ENCODE measurements at places on chromosomes 13 and 19.
A peak's percentile ranks its signal among the peaks of the same experiment; 100 is the strongest.

DNA sequence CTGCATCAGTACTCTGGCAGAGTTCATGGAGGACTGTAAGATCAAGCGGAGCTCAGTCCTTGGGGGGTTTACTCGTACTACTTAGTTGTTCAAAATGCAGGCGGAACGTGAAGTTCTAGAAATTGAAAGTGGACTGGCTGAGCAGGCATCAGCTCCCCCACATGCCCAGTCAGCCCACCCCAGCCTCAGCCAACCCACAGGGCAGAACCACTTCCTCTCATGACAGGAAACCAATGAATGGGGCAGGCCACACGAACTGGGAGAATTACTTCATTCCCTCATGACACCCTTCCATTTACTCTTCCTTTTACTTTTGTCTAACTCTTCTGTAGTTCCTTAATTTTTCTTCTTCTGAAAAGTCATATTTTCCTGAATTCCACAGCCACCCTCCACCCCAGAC, 71.9 kb downstream of the FLT1 start:
- DNase-seq: peak; percentile 68

GRCh38 chr13:35502456-35502855, 26.0 kb upstream of the MAB21L1 start:
- no peak for DNase-seq

DNA sequence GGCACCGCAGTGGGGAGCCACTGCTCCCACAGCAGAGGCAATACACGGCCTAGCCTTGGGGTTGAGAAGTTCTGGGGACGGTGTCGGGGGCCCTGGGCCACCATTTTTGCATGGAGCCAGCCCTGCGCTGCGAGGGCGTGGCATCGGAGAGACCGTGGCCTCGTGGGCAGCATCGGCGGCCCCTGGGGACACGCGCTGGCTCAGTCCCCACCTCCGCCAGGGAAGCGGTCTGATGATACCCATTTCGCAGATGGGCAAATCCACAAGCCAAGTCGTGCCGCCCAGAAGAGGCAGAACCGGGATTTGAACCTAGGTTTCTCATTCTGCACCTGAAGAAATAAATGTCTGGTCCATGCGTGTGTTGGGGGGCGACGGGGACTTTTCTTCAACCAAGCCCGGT, 1.2 kb upstream of the UPK1A start:
- no peak for DNase-seq

GRCh38 chr19:45677351-45678230, 9.6 kb downstream of the GIPR start:
- DNase-seq: peak; percentile 43

GRCh38 chr13:101785858-101786257, 333.4 kb downstream of the ITGBL1 start:
- no peak for DNase-seq

- DNase-seq: peak; percentile 79
Observed at GRCh38 chr13:44287958-44288357, 85.7 kb upstream of the SERP2 start.

- DNase-seq: no peak
Observed at GRCh38 chr19:55112246-55112776, 5.1 kb downstream of the PPP1R12C start.

DNA sequence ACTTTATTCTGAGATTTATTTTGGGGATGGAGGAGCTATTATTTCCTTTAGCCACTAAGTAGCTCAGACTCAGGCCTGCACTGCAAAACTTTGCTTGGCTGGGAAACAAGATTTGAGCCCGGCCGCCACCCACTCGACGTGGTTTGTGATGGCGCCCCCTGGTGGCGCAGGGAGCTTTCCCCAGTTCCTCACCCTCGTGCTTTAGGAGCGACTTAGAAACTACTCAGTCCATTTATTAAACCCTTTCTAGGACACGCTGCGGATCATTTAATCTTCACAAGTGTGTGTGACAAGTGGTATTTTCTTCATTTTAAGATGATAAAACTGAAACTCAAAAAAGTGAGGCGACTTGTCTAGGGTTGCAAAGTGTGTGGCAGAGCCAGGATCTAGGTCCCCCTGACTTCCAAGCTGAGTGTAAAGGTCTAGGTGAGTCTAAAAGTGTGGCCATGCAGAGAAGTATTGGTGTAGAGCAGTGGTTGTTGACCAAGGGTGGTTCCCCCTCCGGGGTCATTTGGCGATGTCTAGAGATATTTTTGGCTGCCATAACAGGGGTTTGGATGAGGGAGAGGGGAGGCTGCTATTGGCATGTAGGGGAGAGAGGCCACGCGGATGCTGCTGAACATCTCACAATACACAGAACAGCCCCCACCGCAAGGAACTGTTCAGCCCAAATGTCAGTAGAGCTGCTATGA, 2.2 kb downstream of the CXCL17 start:
- peak; percentile 57 for DNase-seq

GRCh38 chr19:51710163-51710562, 13.6 kb downstream of the HAS1 start:
- no peak for DNase-seq

- DNase-seq: no peak
Observed at GRCh38 chr19:49921871-49922795, 6.9 kb upstream of the ATF5 start.

DNA sequence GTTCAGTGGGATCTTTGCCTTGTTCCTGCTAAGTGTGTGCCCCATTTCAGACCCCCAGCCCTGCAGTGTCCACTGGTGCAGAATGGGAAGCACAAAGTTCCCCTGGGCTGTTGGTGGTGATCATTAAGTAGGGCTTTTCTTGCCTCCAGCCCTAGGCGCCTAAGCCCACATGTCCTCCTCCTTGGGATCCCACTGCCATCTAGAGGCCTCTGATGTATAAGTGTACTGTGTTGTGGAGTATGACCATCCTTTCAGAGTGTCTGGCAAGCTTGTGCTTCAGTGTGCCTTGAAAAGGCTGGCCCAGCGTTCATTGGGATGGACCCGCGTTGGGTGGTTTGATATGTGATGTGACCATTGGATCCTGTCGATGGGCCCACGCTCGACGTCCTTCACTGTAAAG, 71.2 kb downstream of the WASF3 start:
- no peak for DNase-seq

GRCh38 chr13:91245288-91245687, 102.2 kb upstream of the MIR17HG start:
- no peak for DNase-seq

DNA sequence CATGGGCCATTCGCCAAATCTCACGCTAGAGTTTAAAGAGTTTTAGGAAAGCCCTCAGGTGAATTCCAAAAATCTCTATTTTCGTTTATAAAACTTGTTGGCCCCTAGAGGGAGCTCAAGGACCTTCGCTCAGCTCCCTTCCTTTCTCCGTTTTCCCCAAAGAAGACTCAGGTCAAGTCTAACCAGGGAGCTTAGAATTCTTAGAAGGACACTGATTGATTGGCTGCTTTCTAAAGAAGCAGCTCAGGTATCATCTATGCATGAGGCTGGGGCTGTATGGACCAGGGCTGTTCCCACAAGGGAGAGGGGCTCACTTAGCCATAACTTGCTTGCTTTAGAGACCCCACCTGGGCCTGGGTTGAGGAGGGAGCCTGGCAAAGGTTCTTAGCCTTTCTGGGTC, 20.5 kb downstream of the DZIP1 start:
- DNase-seq: peak; percentile 72

GRCh38 chr13:49240017-49240416, 7.7 kb upstream of the CDADC1 start:
- no peak for DNase-seq

- DNase-seq: peak; percentile 67
Observed at GRCh38 chr19:41860419-41861115, 512 bp downstream of the RPS19 start.

- DNase-seq: no peak
Observed at GRCh38 chr13:61466280-61466679, 50.6 kb upstream of the PCDH20 start.
